ENCODE measurements at places on chromosomes 12 and 14.

GRCh38 chr12:127297327-127297726, 969.6 kb upstream of the TMEM132C start:
- no peak for DNase-seq

DNA sequence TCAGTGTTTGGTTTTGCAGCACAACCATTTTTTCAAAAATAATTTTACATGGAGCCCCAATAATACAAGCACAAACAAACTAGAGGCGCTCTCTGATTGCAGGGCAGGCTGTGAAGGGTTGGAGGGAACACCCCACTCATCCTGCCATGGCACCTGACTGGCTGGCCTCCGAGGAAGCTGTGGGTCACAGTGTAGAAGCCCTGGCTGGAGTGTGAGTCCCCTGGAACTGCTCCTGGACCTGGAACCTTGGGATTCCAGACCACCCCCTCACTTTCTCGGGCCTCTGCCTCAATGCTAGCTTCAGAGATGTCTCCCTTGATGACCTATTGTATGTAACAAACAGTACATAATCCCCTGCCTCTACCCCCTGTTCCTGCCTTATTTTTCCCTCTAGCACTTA, 14.8 kb upstream of the SERPINA12 start:
- no peak for DNase-seq

GRCh38 chr14:75191100-75191499, 14.7 kb upstream of the TMED10 start:
- no peak for DNase-seq

DNA sequence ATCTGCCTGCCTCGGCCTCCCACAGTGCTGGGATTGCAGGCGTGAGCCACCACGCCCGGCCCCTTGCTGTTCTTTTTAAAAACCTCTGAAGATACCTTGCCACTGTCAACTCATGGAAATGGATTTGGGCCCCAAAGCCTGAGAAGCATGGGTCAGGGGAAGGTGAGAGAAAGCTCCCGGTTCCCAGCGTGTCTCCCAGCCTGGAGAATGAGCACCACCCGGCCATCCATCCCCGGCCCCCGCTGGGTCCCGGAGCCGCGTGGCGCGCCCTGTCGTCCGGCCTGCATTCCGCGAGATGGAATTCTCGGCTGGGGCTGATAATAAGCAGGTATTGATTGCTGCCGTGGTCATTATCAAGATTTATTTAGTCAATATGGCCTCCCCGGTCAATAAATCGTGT, 126.5 kb upstream of the MYL2 start:
- no peak for DNase-seq

- no peak for DNase-seq
Measured at GRCh38 chr14:52402812-52403526, 88.9 kb downstream of the PTGER2 start.

Data from CD4-positive, alpha-beta memory T cell (primary cell).